ENCODE measurements at places on chromosomes 6 and 20. TPM values are rescaled to one million over a fixed set of nuclear protein-coding genes. Genes with fewer than 3 reads are reported as not detected.
A peak's percentile ranks its signal among the peaks of the same experiment; 100 is the strongest.

GRCh38 chr6:25612666-25613065, 39.3 kb upstream of the SCGN start:
- no peak for DNase-seq

DNA sequence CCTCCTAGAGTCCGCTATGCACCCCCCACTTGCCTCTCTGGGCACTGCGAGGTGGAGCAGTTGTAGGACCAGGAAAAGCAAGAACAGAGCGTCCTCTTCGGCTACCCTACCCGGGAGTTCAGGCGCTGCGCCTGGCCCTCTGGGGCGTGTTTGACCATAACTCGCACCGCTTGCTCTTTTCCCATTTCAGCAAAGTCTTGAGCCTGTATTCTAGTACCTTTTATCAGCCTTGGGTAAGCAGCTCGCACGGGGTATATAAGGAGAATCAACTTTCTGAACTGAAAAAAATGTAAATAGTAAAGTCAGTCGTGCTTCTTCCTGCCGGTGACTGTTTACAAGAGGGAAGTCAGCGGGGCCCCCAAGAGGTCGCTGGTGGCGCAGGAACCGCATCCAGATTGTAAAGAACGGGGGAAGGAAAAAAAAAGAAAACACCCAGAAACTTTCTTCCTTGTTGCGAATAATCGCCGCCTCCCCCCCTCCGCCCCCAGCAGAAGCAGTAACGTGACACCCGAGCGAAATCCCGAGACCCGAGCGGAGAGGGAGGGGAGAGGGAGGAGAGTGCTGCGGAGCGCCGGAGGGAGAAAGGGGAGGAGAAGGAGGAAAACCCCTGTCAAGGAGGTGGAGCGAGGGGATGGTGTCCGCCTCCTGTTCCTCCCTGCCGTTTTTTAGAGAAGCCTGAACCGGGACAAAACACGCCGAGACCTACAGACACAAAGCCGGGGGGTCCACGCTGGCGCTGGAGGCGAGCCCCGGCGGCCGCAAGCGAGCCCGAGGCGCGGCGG, at the start of gene UST:
Gene UST, plus strand, starts transcription at position 668 of the 782 bp plus-strand sequence. CDS start 401 bp downstream, outside the sequence.
- DNase-seq = peak; percentile 48

DNA sequence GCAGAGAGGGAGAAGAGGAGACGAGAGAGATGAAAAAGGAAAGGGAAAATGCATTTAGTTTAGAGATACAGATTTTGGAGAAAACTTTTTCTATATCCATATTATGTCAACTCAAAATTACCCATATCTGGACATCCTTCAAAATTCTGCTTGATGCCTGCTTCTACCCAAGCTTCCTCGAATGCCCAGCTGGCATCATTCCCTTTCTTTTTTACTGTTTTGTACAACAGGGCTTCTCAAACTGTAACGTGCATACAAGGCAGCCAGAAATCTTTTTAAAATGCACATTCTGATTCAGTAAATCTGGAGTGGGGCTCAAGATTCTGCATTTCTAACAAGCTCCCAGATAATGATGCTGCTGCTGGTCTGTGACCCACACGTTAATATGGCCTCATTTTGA, 462.8 kb upstream of the CHD6 start:
- DNase-seq = no peak

GRCh38 chr20:59560588-59561227, 43.6 kb upstream of the PHACTR3 start:
- DNase-seq = no peak

OXT gene
- total RNA-seq = 6.5 TPM

GRCh38 chr6:132814716-132815570, 574 bp downstream of the RPS12 start:
- no peak for DNase-seq

DLK2 gene
- total RNA-seq = 1.0 TPM

DNA sequence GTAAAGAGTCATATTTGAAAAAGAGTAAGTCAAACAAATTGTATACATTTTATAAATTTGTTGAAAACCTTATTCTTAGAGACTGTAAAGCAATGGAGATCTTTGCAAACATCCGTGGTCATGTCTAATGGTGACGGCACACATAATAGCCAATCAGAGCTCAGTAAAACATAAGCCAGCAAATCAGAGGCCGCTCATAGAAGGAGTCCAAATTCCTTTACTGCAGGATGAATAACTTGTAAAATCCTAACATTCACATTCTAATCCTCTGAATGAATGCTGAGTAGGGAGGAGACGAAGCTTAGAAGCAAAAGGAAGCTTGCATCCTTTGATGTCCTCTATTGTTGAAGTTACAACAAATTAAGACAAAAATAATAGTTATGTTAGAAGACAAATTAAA, 401.7 kb downstream of the PRKN start:
- DNase-seq = no peak

DNA sequence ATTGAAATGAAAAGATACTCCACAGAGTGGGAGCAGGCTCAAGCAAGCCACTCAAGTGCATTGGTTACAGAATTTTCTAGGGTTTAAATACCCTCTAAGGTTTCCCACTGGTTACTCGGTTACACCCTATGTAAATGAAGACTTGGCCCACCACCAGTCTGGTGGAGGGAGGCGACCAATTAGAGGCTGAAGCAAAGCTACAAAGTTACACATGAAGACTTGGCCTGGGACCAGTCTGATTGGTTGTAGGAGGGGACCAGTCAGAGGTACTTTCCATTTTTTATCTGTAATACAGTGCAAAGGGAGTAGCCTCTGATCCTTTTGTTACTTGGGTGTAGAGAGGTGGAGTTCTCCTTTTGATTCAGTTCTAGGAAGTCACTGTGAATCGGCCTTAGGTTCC, 7.6 kb downstream of the SRSF12 start:
- DNase-seq = no peak

- DNase-seq = no peak
Measured at GRCh38 chr6:43786664-43787329, 16.8 kb downstream of the VEGFA start.

- DNase-seq = no peak
Measured at GRCh38 chr6:13226071-13226470, 102.3 kb downstream of the TBC1D7 start.

GRCh38 chr6:110671447-110671846, 143.8 kb downstream of the CDK19 start:
- no peak for DNase-seq

YIPF3 gene
- total RNA-seq = 43.8 TPM

DNA sequence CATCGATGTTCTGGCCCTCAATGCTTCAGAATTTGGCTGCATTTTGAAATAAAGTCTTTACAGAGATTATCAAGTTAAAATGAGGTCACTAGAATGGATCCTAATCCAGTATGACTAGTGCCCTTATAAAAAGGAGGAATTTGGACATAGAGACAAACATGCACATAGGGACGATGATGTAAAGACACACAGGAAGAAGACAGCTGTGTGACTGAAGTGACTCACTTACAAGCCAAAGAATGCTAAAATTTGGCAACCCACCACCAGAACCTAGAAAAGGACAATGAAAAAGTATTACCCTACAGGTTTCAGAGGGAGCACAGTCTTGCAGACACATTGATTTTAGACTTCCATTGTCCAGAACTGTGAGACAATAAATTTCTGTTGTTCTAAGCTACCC, 322.8 kb upstream of the GJE1 start:
- DNase-seq = no peak

GRCh38 chr20:54026295-54027064, 43.9 kb downstream of the BCAS1 start:
- DNase-seq = no peak

DNA sequence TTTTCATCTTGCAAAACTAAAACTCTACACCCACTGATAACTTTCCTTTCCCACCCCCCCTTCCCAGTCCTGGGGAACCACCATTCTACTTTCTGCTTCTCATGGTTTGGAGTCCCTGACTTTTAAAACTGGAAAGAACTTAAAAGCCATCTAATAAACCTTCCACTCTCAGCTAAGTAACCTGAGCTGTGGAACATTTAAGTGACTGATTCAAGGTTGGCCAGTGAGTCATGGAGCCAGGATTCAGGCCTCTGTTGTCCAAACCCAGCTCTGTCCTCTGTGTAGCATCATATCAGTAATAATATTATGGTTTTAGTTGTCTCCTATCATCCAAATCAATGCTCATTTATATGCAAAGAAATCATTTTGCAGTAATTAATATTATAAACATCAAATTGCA, 176.0 kb upstream of the NT5E start:
- no peak for DNase-seq

DNA sequence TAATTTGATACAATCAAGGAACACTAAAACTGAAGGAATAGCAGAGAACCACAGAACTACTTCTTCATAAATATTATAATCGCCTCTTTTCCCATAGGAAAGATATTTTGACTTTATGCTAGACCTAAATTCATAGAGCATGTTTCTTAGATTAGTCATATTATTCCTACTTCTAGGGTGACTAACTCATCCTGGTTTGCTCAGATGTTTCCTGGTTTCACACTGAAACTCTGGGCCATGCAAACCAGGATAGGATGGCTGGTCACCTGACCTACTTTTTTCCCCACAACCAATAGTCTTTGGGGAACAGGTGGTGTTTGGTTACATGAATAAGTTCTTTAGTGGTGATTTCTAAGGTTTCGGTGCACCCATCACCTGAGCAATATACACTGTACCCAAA, 42.8 kb downstream of the MMS22L start:
- no peak for DNase-seq

GRCh38 chr6:162854734-162855191, 127.0 kb downstream of the PACRG start:
- no peak for DNase-seq

ADGRF1 gene
- total RNA-seq = not detected

DNA sequence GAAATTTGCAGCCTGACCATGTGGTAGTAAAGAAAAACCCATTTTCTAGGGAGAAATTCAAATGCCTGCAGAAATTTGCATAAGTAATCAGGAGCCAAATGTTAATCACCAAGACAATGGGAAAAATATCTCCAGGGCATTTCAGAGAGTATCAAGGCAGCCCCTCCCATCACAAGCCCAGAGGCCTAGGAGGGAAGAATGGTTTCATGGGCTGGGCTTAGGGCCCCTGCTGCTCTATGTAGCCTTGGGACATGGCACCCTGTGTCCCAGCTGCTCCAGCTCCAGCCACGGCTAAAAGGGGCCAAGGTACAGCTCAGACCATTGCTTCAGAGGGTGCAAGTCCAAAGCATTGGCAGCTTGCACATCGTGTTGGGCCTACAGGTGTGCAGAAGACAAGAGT, 117.2 kb upstream of the RALGAPA2 start:
- no peak for DNase-seq

DNA sequence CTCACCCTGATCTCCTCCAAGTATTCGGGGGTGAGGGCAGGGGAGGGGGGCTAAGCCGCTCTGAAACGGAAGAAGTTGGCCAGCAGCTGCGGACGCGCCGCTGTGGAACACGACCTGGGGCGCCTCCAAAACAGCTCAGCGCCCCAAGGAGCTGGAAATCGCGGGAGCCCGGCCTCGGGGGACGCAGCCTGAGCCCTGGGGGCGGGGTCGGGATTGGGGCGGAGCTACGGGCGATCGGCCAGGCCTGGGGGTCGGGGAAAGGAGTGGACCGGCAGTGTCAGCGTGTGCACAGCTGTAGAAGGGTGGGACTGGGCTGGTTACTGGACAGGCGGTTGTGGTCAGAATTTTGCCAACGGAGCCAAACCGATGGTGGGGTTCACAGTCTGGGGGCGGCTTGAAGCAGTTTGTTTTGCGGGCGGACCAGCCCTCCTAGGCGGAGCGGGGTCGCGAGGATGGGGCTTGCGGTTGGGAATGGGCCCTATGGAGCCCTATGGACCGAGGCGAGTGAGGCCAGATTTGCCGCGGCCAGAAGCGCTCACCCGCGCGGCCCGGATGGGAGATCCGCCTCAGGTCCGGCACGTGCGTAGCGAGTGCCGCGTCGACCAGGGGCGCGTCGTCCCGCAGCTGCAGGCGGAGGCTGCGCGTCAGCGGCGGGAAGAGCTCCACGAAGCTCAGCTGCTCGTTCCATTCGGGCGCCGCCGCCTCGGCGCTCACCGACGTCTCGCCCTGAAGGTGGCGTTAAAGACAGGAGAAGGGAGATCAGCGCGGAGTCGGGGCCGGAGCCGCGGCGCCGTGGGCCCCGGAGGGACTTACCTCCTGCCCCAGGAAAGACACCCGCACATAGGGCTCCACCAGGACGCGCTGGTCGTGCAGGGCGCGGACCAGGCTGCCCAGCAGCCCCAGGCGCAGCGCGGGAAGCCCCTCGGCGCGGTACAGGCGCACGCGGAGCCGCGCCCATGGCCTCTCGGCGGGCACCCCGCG, 14.3 kb upstream of the SPAG4 start:
- DNase-seq = peak; percentile 59

DNA sequence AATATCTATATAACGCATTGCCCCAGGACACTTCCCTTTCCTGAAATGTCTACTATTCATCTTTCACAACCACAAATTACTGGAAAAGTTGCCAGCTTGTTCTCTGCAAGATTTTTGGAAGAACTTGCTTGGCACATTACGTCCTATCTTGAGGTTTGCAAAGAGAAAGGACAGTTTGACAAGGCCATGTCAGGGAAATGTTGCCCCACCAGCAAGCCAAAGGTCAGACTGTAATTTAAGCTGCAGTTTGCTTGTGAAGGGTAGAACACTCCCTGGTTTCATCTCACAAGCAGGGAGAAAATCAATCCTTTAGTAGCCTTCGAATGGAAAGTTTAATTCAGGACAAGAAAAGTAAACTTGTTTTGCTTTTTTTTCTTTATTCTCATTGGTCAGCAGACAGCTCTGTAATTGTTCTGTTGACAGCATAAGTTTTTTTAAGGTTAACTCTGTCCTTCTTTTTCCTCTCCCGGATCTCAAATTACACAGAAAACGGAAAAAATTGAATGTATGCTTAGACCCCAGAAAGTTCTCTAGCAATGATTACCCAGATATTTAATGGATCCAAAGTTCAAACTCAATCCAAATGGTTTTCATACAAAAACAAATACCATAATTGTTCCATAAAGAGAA, 541.8 kb upstream of the NRSN1 start:
- peak; percentile 35 for DNase-seq

DNA sequence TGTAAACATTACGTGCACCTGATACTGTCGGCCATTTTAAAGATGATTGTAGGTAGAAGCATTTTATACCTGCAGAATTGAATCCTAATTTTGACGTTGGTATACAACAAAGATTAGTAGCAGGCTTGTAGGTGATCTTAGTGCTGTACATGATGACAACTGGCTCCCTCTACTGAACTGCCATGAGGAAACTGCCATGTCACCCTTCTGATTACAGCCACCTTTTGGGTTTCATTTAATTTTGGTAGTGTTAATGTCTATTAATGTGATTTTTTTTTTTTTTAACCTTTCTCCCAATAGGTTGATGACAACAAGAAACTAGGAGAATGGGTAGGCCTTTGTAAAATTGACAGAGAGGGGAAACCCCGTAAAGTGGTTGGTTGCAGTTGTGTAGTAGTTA, 2.3 kb downstream of the RPS12 start:
- no peak for DNase-seq

- no peak for DNase-seq
Measured at GRCh38 chr6:41600499-41601247, 37.6 kb upstream of the MDFI start.

PHACTR3 gene
- 0.14 TPM for total RNA-seq

ZC2HC1B gene
- total RNA-seq = not detected

GRCh38 chr20:52410182-52410647, 218.6 kb upstream of the ZFP64 start:
- no peak for DNase-seq

ADRM1 gene
- 45.3 TPM for total RNA-seq

- no peak for DNase-seq
Measured at GRCh38 chr6:11983306-11983705, 28.8 kb upstream of the HIVEP1 start.

Data from liver (tissue), 10 donors.